ENCODE measurements at places on chromosomes 13 and 19.

DNA sequence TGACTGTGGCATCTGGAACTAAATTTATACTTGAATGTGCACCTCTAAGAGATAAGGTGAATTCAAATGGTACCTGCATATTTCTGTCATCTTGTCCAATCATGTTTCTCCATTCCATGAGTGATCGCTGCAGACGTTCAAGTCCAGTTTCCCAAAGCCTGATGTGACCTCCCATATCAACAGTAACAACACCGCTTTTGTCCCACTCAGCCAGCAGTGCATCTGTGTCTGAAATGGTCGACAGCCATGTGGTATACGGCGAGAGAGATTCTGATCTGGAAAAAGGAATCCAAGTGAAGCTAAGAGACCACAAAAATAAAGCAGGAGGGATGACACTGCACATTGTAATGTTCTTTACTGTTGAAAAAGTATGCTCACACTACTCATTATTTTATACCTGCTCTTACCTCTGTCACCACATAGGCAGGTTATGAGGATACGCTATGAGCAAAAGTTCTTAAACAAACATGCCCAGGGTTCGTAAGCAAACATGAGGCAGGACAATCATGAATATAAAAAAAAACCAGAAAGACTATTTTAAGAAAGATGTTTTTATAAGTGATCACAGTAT, 213.6 kb downstream of the RGCC start:
- DNase-seq: no peak

DNA sequence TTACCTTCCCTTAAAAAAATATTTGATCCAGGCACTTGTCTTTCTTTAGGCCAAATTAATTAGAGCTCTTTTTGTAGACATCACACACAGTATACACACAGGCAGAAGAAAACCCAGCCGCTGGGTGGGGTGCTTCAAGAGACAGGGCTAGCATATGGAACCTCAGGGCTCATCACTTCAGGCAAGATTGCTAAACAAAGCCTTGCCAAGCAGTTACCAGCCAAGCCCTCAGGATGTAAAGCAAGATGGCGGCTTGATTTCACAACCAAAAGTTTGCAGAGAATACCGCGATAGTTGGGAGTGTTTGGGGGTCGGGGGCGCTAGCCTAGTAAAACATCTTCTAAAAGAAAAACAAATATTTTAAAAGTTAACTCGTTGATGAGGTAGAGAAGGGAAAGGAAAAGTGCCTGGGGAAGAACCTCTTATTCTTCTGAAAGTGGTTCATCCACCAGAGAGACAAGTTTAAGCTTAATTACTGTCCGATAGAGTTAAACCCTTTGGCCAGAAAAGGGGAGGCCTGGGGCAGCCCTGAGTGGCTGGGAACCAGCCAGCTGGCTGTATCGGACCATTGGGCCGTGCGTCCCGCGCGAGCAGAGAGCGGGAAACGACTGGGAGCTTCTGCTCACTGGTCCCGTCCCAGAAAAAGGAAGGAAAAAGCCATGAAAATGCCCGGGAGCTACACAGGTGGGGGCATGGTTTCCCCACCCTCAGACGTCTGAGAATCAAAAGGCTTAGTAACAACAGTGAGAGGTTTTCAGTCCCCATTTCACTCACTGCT, 254.9 kb upstream of the PCDH20 start:
- no peak for DNase-seq

- no peak for DNase-seq
Observed at GRCh38 chr19:45595814-45596213, 6.2 kb downstream of the GPR4 start.

DNA sequence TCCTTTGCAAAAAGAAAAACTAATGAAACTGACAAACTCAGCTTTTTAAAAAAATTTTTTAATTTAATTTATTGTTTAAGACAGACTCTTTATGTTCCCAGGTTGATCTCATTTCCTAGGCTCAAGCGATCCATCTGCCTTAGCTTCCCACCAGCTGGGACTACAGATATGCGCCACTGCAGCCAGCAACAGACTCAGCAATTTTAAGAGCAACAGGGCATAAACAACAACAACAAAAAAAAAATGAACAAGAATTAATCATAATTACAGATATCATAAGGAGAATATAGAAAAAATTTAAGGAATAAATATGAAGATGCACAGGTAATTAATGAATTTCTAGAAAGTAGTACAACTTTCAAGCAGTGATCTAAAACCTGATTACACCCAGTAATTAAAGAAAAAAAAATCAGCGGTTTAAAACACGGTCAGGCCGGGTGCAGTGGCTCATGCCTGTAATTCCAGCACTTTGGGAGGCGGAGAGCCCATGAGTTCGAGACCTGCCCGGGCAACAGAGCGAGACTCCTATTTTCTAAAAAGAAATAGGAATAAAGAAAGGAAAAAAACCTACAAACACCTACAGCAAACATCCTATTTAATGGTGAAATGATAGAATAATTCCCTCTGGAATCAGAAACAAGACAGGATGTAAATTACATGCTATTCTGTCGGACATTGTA, 1.4 kb downstream of the ZNF699 start:
- DNase-seq: no peak

- DNase-seq: no peak
Observed at GRCh38 chr19:4742723-4743646, 19.3 kb upstream of the DPP9 start.

GRCh38 chr13:113637262-113638160, 20.5 kb downstream of the ATP4B start:
- no peak for DNase-seq

Measured in stimulated activated naive CD4-positive, alpha-beta T cell treated with Interleukin-2 at 50 U/mL for 16 hours (primary cell).